ENCODE measurements at places on chromosomes 1 and 21.

DNA sequence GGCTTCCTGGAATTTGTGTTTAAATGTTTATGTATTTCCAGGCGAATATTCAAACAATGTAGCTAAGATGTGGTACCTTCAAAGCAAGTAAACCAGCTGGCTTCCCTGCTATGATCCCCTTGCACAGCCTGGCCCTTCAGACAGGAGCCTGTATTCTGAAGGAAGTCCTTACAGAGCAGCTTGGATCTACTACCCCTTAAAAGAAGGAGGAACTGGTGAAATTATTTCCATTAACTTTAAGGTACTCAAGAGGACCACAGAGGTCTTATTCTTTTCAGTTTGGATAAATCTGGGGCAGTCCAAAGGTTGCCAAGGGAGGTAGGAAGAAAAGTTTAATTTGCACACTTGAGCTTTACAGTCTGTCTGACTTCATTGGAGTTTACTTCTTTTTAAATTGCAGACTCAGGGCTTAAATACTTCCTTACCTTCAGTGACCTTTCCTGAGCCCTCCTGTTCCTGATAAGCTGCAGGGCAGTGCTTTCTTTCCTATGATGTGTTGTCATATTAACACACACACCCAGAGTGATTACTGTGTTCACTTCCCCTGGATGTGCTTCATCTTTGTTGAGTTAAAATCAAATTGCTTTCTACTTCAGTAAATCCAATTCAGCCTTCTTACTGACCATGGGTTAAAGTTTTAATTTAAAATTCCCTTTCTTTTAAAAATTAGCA, 40.5 kb downstream of the DISC1 start:
- no peak for DNase-seq

- no peak for DNase-seq
Observed at GRCh38 chr1:50332941-50333594, 90.2 kb downstream of the DMRTA2 start.

DNA sequence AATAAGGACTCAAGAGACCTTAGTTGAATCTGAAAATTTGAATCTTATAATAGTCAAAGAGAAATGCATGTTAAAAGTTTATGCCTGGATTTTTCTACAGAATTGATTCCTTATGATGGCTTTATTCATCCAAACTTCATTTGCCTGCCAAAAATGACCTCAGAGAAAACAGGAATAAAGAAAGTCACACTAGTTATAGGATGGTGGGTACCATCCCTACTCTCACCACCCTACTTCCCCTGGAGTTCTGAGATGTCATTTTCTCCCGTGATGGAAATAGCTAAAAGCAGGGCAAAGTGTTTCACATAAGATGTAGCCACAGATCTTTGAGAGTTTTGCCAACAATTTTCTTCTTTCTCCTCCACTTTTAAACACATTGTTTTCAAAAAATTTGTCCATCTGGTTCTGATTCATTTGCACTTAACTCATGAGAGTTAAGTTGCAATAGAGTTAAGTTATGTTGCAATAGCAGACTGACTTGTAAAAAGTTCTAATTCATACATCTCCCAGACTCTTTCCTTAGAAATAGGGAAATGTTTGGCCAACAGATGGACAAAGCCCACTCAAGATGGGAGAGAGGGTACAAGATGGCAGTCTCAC, 384.6 kb downstream of the PLPP3 start:
- DNase-seq: no peak

DNA sequence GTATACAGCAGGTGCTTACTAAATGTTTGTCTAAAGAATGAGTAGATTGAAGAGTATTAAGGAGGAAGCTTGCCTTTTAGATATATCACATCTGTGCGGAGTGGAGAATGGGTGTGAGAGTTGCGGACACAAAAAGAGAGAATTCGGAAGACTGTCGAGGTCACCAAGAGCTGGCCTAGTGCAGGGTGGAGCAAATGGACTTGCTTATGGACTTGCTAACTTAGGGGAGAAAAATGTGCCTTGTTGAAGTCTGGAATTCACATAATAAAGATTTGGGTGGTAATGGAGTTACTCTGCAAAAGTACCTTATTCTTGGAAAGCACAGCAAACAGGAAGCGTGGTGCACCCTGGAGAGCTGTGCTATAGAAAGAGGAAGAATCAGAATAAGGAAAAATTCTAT, 361.7 kb downstream of the PRDM2 start:
- DNase-seq: no peak

DNA sequence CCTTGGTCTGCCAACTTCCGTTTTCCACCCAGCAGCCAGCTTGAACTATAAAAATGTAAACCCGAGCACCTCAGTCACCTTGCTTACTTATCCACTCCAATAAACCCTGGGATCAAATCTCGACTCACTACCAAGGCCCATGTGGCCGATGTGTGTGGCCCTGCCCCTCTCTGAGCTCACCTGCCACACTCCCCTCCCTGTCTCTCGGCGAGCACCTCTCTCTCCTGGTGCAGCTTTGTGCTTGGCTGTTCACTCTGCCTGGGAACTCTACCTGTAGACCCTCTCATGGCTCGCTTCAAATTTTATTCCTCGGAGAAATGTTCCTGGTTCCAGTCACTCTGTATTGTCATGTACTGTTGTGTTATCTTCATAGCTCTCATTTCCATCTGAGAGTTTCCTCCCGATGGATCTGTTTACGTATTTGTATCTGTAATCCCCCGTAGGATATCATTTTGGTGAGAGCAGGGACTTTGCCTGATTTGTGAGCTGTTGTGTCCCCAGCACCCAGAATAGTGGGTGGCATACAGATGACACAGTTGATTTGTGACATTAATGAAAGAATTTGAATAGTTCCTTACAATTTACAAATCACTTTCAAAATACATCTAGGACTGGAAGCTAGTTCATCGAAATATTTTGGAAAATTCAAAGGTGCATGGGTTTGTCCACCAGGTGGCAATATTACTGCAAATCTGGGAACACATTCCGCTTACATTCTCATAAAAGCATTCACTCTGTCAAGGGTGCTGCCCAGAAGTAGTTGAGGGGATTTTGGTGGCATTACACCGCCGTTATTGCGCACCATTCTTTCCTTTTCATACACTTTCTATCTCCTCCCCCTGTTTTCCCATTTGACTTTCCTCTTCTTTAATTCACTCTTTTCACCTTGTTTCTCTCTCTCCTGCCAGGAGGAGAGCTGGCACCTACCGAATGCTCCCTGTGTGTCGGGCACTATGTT, 95.3 kb downstream of the ABCA4 start:
- DNase-seq: no peak

DNA sequence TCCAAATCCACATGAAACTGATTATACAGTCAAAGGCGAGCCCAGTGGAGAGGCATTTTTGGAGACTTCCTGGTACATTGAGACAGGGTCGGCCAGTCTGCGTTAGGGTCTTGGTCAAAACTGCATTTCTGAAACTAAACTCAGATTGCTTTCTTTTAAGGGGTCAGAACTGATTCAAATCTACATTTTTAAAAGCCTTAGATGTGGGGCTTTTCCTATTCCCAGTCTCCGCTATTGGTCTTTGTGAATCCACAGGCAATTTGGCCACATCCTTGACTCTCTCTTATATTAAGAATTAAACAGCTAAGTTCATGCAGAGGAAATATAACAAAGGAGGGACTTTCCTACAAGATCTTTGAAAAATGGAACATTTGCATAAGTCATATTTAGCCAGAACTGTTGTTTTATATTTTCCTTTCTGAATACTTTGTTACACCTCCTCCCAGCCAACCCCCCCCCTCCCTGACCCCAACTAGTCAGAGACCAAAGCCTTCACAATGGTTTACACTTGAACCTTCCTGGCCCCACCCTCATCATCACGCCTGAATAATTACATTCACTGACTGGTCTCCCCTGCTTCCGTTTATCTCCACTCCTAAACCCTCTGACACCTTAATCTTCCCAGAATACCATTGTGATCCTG, 30.9 kb downstream of the SELL start:
- DNase-seq: no peak

DNA sequence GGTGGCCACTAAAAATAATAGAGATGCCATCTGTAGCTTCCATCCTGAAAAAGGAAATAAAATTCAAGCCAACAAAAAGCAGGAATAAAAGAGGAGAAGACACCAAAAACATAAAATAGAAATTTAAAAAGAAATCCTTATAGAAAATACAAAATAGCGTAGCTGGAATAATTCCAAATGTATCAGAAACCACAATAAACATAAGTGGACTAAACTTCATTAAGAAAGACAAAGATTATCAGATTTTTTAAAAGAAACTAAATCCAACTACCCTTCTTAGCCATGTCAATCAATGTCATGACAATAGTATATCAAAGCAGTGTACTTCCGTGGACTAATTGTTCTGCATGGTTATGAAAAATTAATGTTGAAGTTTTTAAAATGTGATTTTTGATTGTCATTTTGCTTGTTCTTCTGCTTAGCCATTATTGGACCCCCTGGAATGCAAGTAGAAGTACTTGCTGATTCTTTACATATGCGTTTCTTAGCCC, 13.2 kb downstream of the IL10RB start:
- DNase-seq: no peak

- DNase-seq: no peak
Observed at GRCh38 chr1:176205332-176205914, 1.7 kb downstream of the COP1 start.

DNA sequence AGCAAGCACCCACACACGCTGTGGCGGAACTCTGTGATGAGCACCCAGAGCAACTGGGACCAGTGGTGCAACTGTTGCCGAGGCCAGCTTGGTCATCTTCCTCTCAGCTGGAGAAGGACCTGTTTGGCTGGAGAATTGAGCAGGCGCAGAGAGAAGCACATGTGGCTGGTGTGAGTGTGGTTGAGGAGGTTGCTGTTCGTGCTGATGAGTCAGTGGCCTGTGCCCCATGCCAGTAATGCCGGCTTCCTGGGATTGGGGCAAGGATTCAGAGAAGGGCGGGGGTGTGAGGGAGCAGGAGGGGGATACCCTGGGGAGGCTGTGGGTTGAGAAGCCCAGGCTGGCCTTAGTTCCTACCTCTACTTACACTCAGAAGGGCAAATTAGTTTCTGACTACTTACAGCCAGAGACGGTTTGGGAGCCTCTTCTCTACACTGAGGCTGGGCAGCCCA, 57.5 kb upstream of the EPS8L3 start:
- peak; percentile 96 for DNase-seq

GRCh38 chr1:205739348-205740160, 10.4 kb downstream of the NUCKS1 start:
- DNase-seq: no peak

GRCh38 chr1:40645118-40645680, 20.3 kb downstream of the RIMS3 start:
- DNase-seq: no peak

- no peak for DNase-seq
Observed at GRCh38 chr1:91503975-91504530, 3.4 kb downstream of the CDC7 start.

GRCh38 chr1:56462209-56462608, 117.2 kb downstream of the PLPP3 start:
- DNase-seq: no peak

DNA sequence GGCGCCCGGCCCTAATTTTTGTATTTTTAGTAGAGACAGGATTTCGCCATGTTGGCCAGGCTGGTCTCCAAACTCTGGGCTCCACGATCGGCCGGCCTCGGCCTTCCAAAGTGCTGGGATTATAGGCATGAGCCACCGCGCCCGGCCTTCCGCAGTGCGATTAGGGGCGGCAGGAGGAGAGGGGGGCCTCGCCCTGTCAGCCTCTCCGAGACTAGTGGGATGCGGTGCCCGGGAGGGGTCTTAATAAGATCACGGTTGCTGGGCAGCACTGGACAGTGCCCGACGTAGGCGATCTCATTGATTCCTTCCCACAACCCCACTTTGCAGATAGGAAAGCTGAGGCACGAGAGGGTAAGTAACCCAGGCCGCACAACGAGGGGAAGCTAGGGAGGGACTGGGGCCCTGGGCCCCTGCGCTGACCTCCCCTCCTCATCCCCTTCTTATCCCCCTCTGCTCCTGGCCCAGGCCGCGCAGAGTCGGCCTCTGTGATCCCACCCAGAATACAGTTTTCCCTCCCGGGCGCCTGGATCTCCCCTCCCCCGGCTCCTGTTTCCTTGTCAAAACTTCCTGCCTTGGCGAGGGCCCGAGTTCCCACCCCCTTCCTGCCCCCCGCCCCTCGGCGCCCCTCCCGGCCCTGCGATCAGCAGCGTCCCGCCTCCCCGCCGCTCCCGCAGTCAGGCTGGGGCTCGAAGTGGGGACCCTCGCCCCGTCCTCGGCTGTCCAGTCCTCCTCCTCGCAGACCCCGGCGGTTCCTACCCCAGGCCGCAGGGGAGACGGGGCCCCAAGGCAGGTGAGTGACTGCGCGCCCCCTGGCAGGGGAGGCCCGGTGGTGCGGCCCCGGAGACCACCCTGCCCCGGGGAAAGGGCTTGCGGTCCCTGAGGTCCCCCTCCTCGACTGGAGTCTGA, at the start of gene PEAR1:
PEAR1 (plus strand) TSS at position 671 of the 906 bp plus-strand sequence. CDS start 10,209 bp downstream, outside the sequence.
- no peak for DNase-seq

DNA sequence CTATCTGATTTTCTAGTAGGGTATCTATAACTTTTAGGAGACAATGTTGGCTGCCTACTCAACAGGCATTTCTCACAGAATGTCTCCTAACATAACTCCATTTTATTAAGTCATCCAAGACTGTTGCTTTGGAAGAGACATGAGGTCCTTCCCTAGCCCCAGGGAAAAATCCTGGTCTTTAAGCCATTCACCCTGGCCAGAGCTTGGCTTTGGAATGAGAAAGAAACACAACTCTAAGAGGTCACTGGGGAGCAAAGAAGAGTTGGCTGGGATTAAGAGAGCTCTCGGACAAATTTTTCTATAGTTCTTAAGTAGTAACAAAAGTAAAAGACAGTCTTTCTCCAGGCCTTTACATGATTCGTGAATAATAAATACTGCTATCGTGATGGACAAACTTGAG, 57.9 kb downstream of the PCNX2 start:
- no peak for DNase-seq

- no peak for DNase-seq
Observed at GRCh38 chr21:32955311-32956060, 70.2 kb upstream of the OLIG2 start.

DNA sequence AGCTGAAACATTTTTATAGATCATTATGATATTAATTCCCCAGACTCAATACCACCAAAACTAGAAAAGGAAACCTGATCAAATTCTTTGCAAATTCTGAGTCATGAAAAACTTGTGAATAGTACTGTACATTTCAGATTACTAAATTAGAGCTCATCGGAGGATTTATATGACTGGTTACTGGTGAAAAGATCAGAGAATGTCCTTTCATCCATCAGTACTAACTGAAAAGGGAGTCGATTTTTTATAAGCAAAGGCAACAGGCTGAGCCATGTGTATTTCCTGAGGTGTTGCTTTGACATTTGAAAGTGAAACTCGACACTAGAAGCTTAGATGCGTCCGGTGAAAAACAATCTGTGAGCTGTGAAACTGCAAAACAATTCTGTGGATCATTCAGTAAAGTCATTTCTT, 155.7 kb downstream of the TNFSF18 start:
- no peak for DNase-seq

- no peak for DNase-seq
Observed at GRCh38 chr21:31911138-31911907, 38.5 kb downstream of the HUNK start.

- no peak for DNase-seq
Observed at GRCh38 chr1:236868625-236869467, 73.8 kb downstream of the MTR start.

- no peak for DNase-seq
Observed at GRCh38 chr1:959731-960362, 537 bp upstream of the KLHL17 start.

GRCh38 chr1:82329226-82329625, 528.5 kb downstream of the ADGRL2 start:
- DNase-seq: no peak
